Osteoblast (primary cell): ENCODE measurements at places on chromosomes 7 and 10. TPM values are rescaled to one million over a fixed set of nuclear protein-coding genes. Genes with fewer than 3 reads are reported as not detected.

Gene INSYN2A
- total RNA-seq = 0.29 and 0.36 TPM in 2 replicates

Gene PRRT4
- not detected in 2 replicates for total RNA-seq

Gene RBP3
- total RNA-seq = not detected in 2 replicates

DNA sequence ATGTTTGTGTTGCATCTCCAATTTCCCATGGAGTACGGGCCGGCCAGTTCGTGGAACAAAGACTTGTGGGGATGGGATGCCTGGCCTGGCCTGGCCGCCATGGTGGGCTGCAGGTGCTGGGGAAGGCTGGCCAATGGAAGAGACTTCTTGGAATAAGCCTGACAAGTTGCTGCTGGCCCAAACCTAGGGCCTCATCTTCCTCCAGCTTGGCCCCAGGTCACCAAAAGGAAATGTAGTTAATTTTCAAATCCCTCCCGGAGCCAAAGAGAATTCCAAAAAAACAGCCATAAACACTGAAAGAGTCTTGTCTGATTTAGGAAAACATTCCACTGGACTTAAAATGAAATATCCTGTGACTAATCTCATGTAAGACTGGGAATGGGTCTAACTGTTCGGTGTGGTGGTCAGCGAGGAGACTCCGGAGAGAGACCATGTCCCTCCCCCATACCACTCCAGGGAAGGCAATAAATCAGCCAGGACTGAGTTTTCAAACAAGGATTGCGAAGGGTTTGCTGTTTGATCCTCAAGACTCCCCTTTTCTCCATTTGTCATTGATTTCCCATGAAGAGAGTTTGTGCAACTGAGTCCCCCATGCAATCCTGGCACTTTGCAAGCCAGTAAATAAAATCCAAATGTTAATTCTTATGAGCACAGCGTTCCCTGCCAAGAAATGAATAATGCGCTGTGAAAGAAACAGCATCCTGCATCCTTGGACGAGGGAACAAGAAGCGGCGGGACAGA is 128.7 kb upstream of the HABP2 start:
- no peaks in the 10 kb centered on the region for H3K36me3 ChIP-seq
- H3K4me1 ChIP-seq = no peaks in the 10 kb centered on the region
- H3K27me3 ChIP-seq = peaks cover 10% of the 10 kb centered on the region
- H3K27ac ChIP-seq = no peak overlapping the region

- H3K27ac ChIP-seq = no peak overlapping the region
- H3K4me3 ChIP-seq = no peak overlapping the region
- no peaks in the 10 kb centered on the region for H3K27me3 ChIP-seq
- DNase-seq = no peak
Measured at GRCh38 chr7:44922351-44922694, 37.0 kb upstream of the PURB start.

DNA sequence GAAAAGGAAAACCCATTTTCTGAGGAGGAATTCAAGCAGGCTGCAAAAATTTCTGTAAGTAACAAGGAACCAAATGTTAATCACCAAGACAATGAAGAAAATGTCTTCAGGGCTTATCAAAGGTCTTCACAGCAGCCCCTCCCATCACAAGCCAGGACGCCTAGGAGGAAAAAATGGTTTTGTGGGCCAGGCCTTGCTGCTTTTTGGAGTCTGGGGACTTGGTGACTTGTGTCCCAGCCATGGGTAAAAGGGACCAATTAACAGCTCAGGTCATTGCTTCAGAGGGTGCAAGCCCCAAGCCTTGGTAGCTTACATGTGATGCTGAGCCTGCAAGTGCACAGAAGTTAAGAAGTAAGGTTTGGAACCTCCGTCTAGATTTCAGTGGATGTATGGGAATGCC is 55.7 kb upstream of the FOXP2 start:
- H3K27me3 ChIP-seq = no peaks in the 10 kb centered on the region
- no peak overlapping the region for H3K27ac ChIP-seq
- H3K36me3 ChIP-seq = no peaks in the 10 kb centered on the region
- no peak for DNase-seq
- no peak overlapping the region for H3K4me3 ChIP-seq
- no peaks in the 10 kb centered on the region for H3K4me1 ChIP-seq

- H3K36me3 ChIP-seq = no peaks in the 10 kb centered on the region
- peak overlapping the region; percentile 36 for H3K27ac ChIP-seq
- peaks cover 4% of the 10 kb centered on the region for H3K27me3 ChIP-seq
- peaks cover 8% of the 10 kb centered on the region for H3K4me1 ChIP-seq
- DNase-seq = peak; percentile 65
Measured at GRCh38 chr10:44125879-44126278, 259.0 kb downstream of the CXCL12 start.

GRCh38 chr10:103041391-103041790 is 123.3 kb downstream of the CNNM2 start:
- no peak overlapping the region for H3K27ac ChIP-seq
- no peak overlapping the region for H3K4me3 ChIP-seq
- H3K4me1 ChIP-seq = no peaks in the 10 kb centered on the region
- no peak for DNase-seq
- no peaks in the 10 kb centered on the region for H3K36me3 ChIP-seq
